ENCODE measurements at places on chromosomes 3 and 15.

GRCh38 chr15:90095521-90095959, 6.7 kb downstream of the IDH2 start:
- DNase-seq: peak; percentile 58

DNA sequence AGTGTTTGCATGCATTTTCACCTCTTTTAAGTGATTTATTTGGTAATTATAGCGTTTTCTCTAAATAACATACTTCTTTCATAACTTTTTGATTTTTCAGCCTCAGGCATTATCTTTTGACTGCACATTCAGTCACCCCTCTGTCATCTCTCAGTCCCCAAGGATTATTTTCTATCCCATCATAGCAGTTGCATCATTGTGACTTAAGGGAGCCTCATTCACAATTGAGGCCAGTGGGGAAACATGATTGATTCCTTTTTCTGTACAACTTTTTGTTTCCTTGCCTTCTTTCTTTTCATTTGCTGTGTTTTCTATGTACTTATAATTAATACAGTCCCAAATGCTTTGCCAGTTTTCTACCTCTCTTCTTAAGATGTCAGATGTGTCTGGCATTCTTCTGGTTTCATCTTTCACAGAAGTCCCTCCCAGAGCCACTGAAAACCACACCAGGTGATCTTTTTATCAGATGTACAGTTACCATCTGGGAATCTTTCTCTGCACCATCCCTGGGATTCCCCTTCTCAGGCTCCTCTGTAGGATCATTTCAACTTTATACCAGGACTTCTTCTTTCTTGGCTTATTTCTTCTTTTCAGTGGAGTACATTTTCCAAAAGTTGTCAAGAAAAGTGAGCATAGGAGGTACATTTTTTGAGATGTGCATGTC, 151.4 kb downstream of the RAP2B start:
- no peak for DNase-seq

- DNase-seq: no peak
Observed at GRCh38 chr3:59797533-59797932, 747.7 kb upstream of the CFAP20DC start.

DNA sequence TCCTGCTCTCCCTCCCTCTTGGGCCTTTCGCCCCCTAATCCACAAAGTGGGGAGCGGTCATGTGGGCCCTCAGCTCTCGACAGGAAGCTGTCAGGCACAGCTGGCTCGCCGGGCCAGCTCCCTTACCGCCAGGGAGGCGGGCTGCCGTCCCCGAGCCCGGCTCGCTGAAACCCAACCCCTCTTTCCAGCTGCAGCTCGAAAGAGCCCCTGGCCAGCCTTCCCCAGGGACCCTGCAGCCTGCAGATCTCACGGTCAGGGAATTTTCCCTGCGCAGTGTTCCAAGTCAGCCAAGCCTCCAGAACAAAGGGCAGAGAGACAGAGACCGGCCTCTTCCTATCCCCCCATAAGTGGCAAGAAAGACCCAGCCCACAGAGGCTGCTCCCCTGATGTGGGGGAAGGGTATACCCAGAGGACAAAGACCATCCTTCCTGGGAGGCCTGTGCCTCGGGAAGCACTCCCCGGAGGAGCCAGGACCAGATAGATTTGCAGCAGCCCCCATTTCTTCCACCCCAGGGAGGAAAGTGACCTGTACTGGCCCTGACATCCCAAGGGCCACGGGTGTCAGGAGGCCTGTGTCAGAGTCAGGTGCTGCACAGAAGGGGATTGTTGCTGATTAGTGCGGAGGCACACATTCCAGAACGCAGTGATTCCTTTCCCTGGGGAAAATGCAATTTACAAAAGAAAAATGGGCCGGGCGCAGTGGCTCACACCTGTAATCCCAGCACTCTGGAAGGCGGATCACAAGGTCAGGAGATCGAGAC, 32.6 kb downstream of the MAGEF1 start:
- no peak for DNase-seq

DNA sequence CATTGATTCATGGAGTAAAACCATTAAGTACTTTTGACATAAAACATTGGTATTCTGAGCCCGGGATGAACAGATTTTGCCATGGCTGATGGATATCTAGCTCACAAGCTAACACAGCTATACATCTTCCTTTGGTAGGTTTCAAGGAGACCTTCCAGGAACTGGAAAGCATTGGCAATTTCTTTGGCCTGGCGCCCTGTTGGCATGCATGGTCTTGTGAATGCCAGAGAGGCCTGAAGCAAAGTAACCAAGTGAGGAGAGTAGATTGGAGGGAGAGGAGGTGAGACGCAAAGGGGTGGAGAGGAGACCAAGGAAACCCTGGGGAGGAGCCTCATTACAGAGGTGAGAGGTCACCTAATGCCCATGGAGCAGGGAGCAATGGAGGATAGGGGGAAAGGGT, 67.2 kb downstream of the SQOR start:
- DNase-seq: no peak

GRCh38 chr15:58552505-58553364, 120.9 kb downstream of the LIPC start:
- no peak for DNase-seq

GRCh38 chr15:67901922-67902321, 62.1 kb upstream of the RNU6-1 start:
- no peak for DNase-seq

- no peak for DNase-seq
Observed at GRCh38 chr3:96813820-96814650, at the start of gene EPHA6. TSS of gene EPHA6 (plus strand) at chr3:96814594.

DNA sequence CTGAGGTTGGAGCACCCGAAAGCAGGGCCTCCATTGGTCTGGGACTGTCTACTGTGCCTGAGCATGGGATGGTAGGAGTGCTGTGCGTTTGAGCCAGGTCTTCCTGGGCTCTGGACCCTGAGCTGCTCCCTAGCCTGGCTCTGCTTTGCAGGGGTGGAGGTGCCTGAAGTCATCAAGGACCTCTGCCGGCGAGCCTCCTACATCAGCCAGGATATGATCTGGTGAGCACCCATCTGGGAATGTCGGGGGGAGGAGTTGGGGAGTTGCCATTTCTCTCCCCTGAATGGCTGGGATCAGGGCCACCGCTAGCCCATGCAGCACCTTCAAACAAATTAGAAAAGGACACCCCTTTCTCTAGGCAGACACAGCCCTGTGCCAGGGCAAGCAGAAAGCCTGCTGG, 20.7 kb downstream of the DUOX1 start:
- no peak for DNase-seq

DNA sequence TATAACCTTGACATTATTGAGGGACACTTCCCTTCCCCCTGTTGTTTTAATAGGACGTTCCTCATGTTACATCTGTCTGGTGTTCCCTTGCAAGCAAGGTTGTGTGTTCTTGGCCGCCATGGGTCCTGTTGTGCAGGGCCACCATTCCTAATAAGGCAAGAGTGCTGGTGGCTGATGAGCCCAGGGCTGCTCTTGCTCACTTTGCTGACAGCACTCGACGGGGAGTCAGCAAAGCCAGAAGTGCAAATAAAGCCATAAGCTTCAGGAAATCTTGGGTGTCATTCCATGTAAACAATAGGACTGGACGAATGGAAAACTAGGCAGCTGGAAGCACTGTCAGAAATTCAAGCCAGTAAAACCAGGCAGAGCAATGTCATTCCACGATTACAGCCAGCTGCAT, 75.8 kb downstream of the SQOR start:
- no peak for DNase-seq

DNA sequence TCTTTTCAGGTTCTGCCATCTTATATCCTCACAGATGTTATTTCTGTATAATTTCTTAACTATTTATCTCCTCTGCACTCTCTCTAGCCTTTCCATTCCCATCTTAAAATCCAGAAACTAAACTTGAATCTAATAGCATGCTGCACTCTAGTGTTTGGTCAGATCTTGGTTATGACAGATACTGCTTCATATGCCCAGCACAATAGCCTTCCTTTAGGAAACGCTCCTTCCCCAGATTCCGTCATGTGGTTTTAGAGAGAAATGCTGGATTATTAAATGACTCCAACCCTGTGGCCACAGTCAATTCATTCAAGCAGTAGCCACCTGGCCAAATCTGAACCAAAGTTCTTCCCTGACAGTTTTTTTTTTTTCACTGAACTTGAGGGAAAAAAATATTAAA, 19.4 kb downstream of the RASGRP1 start:
- DNase-seq: no peak

- no peak for DNase-seq
Observed at GRCh38 chr3:26256224-26256623, 366.3 kb upstream of the LRRC3B start.

DNA sequence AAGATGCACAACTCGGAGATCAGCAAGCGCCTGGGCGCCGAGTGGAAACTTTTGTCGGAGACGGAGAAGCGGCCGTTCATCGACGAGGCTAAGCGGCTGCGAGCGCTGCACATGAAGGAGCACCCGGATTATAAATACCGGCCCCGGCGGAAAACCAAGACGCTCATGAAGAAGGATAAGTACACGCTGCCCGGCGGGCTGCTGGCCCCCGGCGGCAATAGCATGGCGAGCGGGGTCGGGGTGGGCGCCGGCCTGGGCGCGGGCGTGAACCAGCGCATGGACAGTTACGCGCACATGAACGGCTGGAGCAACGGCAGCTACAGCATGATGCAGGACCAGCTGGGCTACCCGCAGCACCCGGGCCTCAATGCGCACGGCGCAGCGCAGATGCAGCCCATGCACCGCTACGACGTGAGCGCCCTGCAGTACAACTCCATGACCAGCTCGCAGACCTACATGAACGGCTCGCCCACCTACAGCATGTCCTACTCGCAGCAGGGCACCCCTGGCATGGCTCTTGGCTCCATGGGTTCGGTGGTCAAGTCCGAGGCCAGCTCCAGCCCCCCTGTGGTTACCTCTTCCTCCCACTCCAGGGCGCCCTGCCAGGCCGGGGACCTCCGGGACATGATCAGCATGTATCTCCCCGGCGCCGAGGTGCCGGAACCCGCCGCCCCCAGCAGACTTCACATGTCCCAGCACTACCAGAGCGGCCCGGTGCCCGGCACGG, 991 bp downstream of the SOX2 start:
- no peak for DNase-seq

DNA sequence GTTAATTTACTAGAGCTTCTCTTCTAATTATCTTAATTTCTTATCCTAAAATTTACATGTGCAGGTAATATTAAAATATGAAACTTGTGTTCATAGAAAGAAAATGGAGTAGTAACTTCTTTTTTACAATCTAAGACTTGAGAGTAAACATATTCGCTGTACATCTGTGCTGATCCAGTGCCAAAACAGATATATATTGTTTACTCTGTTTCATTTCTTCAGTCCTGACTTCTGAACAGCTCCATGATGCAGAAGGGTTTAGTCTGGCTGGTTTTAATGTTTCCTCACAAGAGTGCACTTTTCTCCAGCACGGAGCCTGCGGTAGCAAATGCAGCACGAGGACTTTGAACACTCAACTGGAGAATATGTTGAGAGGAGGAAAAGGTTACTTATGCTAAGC, 306.8 kb downstream of the EPHA3 start:
- no peak for DNase-seq

- DNase-seq: no peak
Observed at GRCh38 chr15:63354821-63355650, 26.6 kb downstream of the CA12 start.

GRCh38 chr3:30114918-30115317, 491.5 kb upstream of the TGFBR2 start:
- DNase-seq: no peak

DNA sequence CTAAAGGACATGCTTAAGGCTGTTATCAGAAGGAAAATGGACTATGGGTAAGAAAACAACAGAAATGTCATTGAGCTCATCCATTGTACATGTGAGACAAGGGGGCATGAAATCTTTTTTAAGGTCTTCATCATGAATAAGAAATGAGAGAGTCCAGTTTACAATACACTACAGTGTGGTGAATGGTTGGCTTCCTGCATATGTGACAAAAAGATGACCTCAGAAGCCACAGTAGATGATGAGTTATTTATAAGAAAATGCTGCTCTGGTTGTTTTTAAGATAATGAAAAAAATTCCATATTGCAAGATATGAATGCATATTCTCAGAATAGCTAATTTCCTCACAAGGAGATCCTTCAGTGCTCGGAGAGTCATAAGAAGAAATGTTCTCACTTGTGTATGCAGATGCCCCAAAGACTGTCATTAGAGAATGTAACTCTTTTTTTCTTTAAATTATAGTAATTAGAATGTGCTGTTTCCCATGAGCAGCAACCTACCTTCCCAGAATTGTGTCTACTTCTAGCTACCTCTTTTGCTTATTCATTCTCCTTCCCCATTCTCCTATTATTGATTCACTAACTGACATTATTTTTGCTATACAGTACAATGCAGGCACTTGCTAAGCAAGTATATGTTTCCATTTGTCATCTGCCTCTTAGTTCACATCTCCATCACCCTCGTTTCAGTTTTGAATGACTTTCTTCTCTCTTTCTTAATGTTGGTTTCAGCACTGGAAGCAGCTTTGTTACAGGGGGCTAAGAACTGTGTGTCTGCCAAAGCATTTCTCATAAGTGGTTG, 152.0 kb upstream of the PEX5L start:
- no peak for DNase-seq

DNA sequence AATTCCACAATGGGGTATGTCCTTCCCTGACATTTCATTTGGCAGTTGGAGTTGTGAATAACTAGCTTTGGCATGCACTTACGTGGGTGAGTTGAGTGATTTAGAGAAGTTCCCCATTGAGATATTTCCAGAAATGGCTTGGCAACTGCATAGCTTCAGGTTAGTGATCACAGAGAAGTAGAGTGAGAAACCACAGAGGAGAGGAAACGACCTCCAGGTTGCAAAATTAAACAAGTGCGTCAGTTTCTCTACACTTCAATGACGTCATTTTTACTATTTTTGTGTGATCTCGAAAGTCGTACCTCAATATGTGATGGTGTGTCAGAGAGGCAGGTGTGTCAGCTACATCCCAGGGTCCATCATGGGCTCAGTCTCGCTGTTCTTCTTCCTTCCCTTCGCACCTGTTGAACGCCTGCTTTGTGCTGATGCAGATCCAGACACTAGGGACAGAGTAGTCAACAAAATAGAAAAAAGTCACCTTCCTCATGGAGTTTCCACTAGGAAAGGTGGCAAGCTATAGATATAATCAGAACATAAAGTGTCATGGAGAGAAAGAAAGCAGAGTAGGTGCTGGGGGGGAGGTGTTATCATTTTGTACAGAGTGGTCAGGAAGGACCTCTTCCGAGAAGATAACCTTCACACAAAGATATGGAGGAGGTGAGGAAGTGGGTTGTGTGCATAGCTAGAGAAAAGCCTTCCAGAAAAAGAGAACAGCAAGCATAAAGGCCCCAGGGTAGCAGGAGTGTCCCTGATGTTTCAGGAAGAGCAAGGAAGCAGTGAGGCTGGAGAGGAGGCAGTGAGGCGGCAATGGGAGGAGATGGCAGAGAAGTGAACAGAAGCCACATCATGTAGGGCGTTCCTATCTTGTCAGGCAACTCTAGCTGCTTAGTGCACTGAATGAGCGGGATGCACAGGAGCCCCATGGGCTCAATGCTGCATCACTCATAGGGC, 75.6 kb downstream of the MCTP2 start:
- peak; percentile 11 for DNase-seq

- DNase-seq: no peak
Observed at GRCh38 chr3:123312331-123313265, 110.9 kb downstream of the SEC22A start.

DNA sequence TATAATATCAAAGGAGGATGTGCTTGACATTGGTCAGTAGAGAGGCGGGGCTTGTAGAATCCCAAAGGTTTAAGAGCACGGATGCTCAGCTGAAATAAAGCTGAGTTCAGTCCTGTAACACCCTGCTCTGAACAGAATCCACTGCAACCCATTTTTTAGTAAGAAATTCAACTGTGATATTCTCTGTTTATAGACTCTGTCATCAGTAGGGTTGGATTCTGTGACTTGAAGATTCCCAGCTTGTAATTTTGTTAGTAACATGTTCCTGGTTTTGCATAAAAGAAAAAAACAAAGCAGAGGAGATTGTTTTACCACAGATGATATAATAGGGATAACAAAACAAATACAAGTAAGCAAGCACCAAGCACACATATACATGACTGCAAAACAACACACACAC, 324.6 kb upstream of the NR2F2 start:
- no peak for DNase-seq
